Left ventricle myocardium superior (tissue), 1 donor: ENCODE measurements at places on chromosomes 4 and X. TPM values are rescaled to one million over a fixed set of nuclear protein-coding genes. Genes with fewer than 3 reads are reported as not detected.

The ENAM gene
- total RNA-seq = 1.9 TPM

The REPS2 gene
- total RNA-seq = 8.0 TPM

The RAB33A gene
- total RNA-seq = 0.59 TPM

The OTUD6A gene
- not detected for total RNA-seq

The SSX7 gene
- total RNA-seq = not detected

The XPNPEP2 gene
- 0.92 TPM for total RNA-seq

The C4orf50 gene
- total RNA-seq = 0.02 TPM

The PARM1 gene
- 107 TPM for total RNA-seq

The DCAF12L1 gene
- not detected for total RNA-seq

The SYN1 gene
- 9.4 TPM for total RNA-seq

The SCD5 gene
- 2.7 TPM for total RNA-seq

The PCDH7 gene
- 53.4 TPM for total RNA-seq

The PCDH10 gene
- total RNA-seq = 0.05 TPM

The VGLL1 gene
- not detected for total RNA-seq

The PHOX2B gene
- not detected for total RNA-seq

The MAGEC1 gene
- total RNA-seq = not detected

The CSN1S1 gene
- not detected for total RNA-seq

The AWAT2 gene
- total RNA-seq = not detected

The DGAT2L6 gene
- not detected for total RNA-seq

The CLIC2 gene
- 13.6 TPM for total RNA-seq

The KLHL4 gene
- total RNA-seq = 0.92 TPM

The ANOS1 gene
- 5.8 TPM for total RNA-seq

The XKRX gene
- not detected for total RNA-seq

The LNX1 gene
- total RNA-seq = 9.1 TPM

The G6PD gene
- 10.4 TPM for total RNA-seq

The C4orf54 gene
- total RNA-seq = 0.77 TPM

The CT83 gene
- not detected for total RNA-seq

The GNRHR gene
- not detected for total RNA-seq

The ZNF157 gene
- total RNA-seq = not detected

The CT45A3 gene
- total RNA-seq = not detected

The SLC16A2 gene
- total RNA-seq = 6.7 TPM

The TCP11X2 gene
- total RNA-seq = not detected

The UGT2B28 gene
- total RNA-seq = not detected
